ENCODE measurements at places on chromosomes 4 and X.

DNA sequence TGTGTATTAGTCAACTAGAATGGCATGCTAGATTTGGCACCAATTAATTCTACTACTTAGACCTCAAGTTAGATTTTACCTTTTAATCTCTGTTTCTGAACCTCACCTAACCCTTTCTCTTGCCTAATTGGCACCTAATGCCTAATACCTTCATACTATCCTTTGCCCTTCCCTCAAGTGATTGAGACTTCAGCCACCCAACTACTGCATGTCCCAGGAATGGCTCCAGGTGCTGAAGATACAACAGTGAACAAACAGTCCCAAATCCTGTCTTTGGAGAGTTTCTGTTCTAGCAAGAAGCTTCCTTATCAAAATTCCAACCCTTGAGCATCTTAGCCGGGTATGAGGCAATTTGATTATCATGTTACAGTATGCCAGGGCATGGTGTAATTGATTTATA, 139.9 kb downstream of the CPE start:
- DNase-seq = no peak

GRCh38 chr4:147453561-147454141, 27.2 kb upstream of the EDNRA start:
- no peak for DNase-seq

DNA sequence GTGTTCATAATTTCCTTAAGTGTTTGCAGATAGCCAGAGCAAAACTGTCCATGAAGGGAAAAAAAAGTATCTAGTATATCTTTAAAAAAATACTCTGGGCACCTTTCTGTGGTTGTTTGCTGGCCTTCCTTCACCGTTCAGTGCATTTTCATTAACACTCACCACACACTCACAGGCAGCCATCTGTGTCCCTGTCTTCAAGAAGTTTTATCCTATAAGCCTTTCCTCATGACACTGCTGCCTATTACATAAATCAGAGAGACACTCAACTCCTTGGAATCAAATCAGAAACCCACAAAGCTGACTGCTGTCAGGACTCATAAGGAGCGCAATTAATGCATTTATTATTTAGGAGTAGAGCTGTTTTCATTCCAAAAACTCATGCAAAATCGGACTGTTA, 1720.2 kb downstream of the PCDH7 start:
- no peak for DNase-seq

DNA sequence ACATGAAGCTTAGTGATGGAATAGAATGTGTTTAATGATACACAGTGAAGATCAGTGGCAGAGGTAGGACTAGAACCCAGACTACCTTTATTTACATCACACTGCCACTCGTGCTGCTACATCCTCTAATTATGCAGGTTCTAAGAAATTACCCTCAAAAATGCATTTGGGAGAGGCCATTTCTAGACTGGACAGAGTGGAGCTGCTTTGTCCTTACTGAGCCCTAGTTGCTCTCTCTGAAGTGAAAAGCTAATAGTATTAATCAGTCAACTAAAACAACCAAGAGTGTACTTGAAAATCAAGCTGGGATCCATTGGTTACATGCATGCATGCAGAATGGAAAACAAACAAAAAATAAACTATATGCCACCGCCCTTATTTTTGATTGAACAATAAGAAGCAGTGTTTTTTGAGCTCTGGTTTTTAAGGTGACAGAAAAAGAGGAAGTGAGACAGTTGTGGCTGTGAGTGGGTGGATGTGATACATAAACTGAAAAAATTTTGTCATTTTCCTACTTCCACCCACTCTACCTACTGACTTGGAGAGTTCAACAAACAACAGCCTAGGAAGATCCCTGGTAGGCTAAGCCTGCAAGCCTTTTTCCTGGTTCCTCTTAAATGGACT, 6.8 kb upstream of the VSIG4 start:
- DNase-seq = no peak

DNA sequence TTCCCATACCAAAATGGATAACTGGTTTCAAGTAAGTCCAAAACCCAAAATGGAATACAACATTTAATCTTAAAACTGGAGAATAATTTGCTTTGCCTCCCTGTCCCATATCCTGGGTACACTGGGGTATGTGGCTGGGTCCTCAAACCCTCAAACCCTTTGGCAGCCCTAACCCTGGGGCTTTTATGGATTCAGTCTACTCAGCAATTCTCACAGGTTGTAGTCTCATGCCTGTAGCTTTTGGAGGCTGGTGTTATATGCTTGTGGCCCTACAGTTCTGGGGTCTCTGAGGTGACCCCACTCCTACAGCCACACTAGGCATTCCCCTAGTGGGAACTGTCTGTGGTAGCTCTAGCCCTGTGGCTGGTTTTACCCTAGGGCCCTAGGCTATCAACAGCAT, 110.5 kb upstream of the NRK start:
- DNase-seq = no peak

GRCh38 chr4:24966076-24966475, 53.2 kb upstream of the CCDC149 start:
- no peak for DNase-seq

GRCh38 chrX:43718956-43719355, 62.9 kb downstream of the MAOA start:
- DNase-seq = no peak

DNA sequence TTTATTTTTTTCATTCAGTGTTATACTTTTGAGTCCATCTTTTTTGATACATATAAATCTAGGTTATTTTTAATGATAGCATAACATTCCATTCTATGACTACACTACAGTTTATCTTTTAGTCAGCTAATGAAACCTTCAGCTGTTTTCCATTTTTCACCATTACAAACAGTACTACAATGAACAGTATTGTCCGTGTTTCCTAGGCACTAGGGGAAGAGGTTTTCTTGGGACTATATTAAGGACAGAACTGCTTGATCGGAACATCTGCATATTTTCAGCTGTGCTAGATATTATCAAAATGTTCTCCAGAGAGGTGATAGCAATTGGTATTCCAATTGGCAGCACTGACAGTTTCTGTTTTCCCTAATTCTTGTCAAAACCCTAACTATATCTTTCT, 44.3 kb upstream of the HCCS start:
- no peak for DNase-seq

DNA sequence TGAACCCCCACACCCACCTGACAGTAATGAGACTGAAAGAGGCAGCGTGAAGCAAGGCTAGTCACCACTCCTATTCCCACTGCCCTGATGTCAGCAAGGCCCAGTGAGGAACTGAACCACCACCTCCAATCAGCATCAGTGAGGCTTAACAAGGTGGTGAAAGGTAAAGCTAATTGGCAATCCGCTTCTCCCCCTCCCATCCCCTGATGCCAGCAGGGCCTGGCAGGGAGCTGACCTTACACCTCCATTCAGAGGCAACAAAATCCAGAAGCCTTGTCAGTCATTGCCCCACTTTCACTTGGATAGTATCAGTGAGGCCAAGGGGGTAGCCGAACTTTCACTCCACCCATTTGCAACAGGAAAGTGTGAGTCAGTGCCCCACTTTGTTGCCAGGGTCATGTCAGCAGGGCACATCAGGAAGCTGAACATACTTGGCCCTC, 60.8 kb downstream of the AWAT2 start:
- no peak for DNase-seq

GRCh38 chr4:133149932-133150471, 908 bp downstream of the PCDH10 start:
- DNase-seq = no peak

GRCh38 chr4:168648929-168649328, 152.1 kb downstream of the PALLD start:
- no peak for DNase-seq

DNA sequence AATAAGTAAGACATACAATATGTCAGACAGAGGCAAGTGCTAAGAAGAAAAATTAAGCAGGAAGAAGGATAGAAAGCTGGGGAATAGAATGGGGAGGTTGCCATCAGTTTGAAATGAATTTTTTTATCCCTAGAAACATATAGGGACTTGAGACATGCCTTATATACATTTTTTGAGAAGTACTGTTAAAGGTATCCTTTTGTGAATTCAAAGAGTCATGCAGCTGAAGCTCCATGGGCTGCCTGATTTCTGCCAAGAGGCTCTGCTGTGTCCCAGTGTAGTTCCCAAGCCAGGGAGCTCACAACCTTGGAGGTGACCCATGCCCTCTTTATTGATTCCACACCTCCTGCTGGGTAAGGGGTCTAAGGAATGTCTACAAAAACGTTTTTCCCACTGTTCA, 564.6 kb upstream of the DIPK2B start:
- no peak for DNase-seq

DNA sequence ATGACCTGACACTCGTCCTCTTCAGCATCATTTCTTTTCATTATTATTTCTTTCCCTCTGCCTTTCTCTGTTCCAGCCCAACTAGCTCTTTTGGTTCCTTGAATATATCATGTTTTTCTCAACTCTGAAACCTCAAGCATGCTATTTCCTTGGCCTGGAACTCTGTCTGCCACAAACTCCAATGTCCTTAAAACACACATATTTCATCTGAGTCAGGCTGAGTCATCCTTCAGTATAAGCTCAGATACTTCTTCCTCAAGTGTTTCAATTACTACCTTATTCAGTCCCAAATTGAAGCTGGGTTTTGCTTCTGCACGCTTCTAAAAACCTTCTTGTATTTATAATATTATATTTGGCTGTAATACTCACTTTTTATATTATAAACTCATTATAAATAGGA, 424.2 kb downstream of the PDGFC start:
- DNase-seq = no peak

DNA sequence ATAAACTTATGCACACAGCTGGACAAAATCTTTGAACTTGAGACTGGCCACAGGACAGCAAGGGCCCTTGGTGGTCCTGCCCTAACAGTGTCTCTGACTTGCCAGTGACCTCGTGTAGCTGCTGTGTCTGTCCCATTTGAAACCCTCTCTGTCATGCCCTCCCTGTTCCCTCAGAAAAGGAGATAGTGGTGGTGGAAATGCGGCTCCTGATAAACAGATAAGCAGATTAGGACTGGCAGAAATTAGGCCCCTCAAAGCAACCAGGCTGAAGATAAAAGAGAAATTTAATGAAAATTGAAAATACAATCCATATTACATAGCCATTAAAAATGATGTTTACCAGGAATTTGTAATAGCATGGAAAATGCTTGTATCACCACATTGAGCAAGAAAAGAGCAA, 136.6 kb upstream of the ATP6AP2 start:
- no peak for DNase-seq

DNA sequence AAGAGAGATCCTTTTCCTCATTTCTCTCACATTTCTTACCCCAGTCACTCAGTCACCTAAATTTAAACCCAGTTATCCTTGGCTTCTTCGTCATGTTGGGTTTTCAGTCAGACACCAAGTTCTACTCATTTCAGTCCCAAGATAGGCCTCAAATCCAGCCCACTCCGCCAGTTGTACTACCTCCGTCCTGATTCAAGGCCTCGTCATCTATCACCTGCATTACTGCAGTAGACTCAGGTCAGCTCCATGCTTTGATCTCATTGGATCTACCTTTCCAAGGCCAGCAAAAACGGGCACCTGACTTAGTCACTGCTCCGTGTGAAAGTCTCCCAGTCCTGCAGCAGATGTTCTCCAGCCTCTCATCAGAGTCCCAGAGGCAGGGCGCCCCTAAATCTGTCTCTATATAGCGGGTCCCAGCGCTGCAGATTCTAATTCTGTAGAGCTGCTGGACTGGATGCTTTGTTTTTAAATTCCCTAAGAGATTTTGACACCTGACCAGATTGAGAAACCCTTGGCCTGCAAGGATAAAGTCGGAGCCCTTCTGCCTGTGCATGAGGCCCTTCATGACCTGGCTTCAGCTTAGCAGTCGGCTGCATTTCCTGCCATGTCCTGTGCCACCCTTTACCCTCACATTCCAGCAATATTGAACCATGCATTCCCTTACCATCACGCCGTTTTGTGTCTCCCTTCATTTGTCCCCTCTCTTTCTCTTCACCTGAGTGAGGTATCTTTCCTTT, 53.7 kb downstream of the ZFX start:
- no peak for DNase-seq

DNA sequence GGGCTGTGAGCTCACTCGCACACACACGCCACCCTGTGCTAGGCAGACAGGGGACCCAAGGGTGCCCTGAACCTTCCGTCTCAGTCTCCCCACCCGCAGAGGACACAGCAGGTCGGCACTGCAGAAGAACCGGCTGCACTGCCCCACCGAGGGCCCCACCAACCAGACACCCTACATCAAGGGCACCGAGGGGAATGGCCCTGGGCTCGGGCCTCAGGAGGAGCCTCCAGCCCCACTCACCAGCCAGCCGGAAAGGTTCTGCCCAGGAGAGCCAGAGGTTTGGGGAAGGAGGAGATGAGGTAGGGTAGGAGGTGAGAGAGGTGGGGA, 45.9 kb downstream of the FAM53A start:
- no peak for DNase-seq

DNA sequence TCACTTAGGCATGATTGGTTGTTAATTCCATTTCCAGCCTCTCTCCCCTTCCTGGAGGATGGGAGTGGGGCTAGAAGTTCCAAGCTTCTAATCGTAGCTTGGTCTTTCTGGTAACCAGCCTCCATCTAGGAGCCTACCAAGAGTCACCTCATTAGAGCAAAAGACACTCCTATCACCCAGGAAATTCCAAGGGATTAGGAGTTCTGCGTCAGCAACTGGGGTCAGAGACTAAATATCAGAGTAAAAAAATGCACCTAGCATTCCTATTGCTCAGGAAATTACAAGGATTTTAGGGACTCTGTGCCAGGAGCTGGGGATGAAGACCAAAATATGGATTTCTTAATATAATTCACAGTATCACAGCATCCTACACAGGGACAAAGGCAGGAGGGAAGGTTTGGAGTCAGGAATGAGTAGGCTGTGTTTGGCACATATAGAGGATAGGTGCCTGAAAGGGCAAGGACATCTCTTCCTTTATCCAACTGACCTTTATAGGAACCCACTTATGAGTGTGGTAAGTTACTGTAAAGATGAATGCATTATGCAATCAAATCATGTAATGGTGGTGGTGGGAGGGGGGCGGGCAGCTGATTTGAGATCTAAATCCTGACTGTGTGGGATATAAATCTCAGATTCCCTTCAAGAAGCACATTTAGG, 30.5 kb upstream of the LIMCH1 start:
- DNase-seq = no peak

- peak; percentile 10 for DNase-seq
Observed at GRCh38 chr4:7366180-7366945, 68.4 kb downstream of the PSAPL1 start.

GRCh38 chrX:154607370-154607769, 11.7 kb downstream of the CTAG1B start:
- no peak for DNase-seq
